A549 treated with ZK216348 at 1 μM for 4 hours (cell line): ENCODE measurements at places on chromosomes 1 and 21. TPM values are rescaled to one million over a fixed set of nuclear protein-coding genes. Genes with fewer than 3 reads are reported as not detected.

The AKNAD1 gene
- 1.0 to 2.7 TPM (median 1.3 TPM) in 5 replicates for total RNA-seq

The PRDX1 gene
- total RNA-seq = 1,859 to 2,419 TPM (median 2,022 TPM) in 5 replicates

The COL16A1 gene
- total RNA-seq = 3.2 to 6.7 TPM (median 5.3 TPM) in 5 replicates

The UTS2 gene
- total RNA-seq = not detected in 5 replicates

The NGF gene
- 1.6 to 2.4 TPM (median 1.8 TPM) in 5 replicates for total RNA-seq

The DIO1 gene
- total RNA-seq = not detected in 5 replicates

The LYSMD1 gene
- 4.6 to 7.4 TPM (median 6.9 TPM) in 5 replicates for total RNA-seq

The CDA gene
- total RNA-seq = 29.6 to 46.1 TPM (median 35.1 TPM) in 5 replicates

The LCE1B gene
- total RNA-seq = not detected in 5 replicates

The SV2A gene
- 0.06 to 0.15 TPM (median 0.09 TPM) in 5 replicates for total RNA-seq

The PRPF38A gene
- total RNA-seq = 19.2 to 21.9 TPM (median 20.8 TPM) in 5 replicates

The PRDX6 gene
- total RNA-seq = 300 to 332 TPM (median 305 TPM) in 5 replicates

The F5 gene
- total RNA-seq = 0.05 to 0.23 TPM (median 0.09 TPM) in 5 replicates

The TRAF3IP3 gene
- total RNA-seq = not detected in 5 replicates

The FAM163A gene
- not detected in 5 replicates for total RNA-seq
